Stimulated activated CD4-positive, alpha-beta T cell treated with anti-CD3 and anti-CD28 coated beads, Interleukin-1b, Interleukin-23, amount 100 ng/mL, for 1 hour (primary cell): ENCODE measurements at places on chromosomes 2 and 18.
A peak's percentile ranks its signal among the peaks of the same experiment; 100 is the strongest.

DNA sequence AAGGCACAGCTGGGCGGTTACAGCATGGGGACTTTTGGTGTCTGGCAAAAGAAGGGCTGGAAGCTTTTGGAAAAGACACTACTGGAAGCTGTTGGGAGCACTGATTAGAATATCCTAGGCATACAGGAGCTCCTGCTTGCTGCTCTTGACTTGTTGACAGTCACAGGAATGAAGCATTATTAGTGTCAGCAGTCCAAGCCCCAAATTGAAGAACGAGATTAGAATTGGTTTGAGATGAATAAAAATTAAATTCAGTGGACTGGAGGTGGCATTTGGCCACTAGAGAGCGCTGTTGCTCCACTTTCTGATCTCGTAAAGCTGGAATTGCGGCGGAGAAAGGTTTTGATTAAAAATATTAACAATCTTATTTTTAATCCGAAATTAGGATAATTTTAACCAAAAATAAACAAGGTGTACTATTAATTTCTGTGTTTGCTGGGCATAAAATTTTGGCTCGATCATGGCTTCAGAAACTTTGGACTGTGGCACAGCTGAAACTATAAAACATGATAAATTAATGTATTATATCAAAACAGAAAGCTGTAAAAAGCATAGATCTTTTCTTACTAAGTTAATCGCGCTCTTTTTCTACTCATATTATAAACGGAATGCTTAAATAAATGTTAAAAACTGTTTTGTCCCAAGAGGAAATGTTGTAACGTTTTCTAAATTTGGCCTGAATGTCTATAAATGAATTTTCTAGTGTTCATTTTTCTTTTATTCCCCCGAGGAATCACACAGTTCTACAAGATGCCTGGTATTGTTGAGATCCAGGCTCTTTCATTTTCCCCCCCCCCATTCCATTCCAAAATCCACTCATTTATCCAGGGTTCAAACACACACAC lies 2.4 kb upstream of the HOXD8 start:
- peak; percentile 24 for DNase-seq

GRCh38 chr2:138658187-138658894 lies 121.8 kb downstream of the NXPH2 start:
- no peak for DNase-seq

DNA sequence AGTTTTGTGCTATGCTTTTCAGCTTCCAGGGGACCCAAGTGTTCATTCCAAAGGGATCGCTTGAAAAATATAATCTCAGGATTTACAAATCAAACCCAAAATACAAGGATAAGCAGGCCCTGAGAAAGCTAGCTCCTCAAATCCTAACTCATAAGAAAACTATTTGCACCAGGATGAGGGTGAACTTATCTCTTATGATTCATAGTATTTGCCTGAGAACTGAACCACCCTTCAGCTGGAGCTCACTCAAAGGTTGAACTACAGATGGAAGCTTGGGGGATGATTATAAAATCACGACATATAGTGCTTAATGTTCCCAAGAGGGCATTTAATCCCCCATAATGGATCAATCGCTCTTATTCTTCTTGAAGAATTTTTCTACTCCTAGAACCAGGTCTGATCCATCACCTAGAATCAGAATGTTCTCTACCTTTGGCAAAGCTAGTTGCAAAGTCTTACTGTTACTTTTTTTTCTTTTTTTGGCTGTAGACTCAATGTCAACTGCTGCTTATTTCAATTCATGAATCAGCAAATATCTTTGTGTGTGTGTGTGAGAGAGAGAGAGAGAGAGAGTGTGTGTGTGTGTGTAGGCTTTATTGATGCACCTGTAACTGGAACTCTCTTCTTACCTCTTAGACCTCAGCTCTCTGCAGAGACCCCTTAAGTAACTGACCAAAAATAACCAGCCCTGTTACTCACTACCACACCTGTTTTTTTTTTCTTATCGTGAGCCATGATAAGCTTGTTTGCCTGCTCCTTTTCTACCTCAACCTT lies 44.8 kb downstream of the ARL4C start:
- DNase-seq, result no peak

DNA sequence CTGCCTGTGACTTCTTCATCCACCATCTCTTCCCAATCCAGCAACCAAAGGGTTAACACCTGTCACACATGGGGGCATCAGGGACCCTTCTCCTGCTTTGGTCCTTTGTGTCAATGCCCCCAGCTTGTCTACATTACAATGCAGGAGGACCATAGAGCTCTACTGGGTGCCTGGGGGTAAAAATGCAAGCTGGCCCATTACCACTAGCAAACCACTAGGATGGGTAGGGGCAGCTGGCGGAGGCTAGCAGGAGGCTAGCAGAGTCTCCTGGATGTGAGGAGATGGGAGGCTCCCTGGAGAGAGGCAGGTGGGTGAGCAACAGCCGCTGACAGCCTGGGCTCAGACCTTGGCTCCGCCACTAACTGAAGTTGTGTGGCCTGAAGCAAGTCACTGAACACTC lies 153.4 kb upstream of the SKOR2 start:
- no peak for DNase-seq

DNA sequence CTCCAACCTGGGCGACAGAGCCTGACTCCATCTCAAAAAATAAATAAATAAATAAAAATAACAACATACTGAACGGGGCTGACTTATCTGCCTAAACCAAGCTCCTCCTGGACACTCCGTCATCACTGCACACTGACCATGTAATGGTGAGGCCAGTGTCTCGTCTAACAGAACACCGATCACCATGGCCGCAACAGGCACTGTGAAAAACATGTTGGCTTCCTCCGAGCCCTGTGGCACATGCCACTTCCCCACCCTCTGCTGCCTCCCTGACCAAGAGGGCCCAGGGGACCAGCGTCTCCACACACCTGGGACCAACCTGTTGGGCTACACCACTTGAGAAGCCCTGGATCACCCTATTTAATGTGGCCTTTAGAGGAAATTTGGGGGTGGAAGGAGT lies 33.9 kb downstream of the ZNF516 start:
- DNase-seq, result no peak

GRCh38 chr2:240707043-240707756 lies 15.5 kb downstream of the AQP12A start:
- no peak for DNase-seq
